Stimulated activated CD4-positive, alpha-beta T cell treated with anti-CD3 and anti-CD28 coated beads, Interleukin-15, amount 100 ng/mL, for 1 hour (primary cell): ENCODE measurements at places on chromosomes 3 and 15.

DNA sequence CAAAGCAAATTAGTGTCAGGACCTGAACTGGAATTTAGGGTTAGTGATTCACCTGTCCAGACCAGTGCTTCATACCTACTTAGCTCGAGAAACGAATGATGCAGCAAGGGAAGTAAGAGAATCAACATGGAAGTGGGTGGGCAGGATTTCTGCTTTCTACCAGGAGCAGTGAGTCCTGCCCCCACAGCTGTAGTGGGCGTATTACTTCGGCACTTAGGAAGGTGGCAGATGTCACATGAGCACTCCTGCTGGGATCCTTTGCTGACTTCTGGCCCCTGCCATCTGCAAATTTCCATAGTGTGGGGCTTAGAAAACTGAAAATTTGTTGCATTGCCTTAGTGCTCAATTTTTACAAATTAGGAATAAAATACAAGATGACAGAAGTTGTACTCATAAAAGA lies 31.2 kb downstream of the RYR3 start:
- no peak for DNase-seq

DNA sequence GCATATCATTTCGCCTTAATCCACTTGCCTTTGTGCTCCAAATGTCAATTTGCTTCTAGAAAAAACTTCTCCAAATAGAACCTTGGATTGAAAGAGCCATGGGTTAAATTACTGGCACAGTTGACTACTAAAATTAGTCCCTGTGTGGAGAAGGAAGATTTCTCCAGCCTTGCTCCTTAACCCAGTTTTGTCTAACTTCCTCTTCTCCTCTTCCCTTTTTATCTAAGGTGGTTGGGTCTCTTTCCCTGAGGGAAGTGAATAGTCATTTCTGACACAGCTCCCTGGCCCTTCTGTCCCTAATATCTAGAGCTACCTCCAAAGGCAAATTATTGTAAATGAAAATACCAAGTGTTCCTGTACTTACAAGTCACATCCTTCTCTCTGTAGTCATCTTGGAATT lies 527.9 kb upstream of the TBL1XR1 start:
- DNase-seq = no peak

DNA sequence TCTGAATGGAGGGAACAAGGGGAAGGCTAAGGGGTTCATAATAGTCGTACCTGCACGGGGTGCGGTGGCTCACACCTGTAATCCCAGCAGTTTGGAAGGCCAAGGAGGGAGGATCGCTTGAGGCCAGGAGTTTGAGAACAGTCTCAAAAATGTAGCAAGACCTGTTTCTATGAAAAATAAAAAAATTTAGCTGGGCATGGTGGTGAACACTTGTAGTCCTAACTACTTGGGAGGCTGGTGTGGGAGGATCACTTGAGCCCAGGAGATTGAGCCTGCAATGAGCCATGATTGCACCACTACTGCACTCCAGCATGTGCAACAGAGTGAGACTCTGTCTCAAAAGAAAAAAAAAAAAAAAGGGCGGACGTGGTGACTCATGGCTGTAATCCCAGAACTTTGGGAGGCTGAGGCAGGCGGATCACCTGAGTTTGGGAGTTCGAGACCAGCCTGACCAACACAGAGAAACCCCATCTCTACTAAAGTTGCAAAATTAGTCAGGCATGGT lies 17.9 kb upstream of the HDAC11 start:
- DNase-seq = no peak

- DNase-seq = no peak
Observed at GRCh38 chr15:56425976-56426375, 39.0 kb downstream of the MNS1 start.

- DNase-seq = no peak
Observed at GRCh38 chr3:49804141-49805041, 1.3 kb downstream of the INKA1 start.

DNA sequence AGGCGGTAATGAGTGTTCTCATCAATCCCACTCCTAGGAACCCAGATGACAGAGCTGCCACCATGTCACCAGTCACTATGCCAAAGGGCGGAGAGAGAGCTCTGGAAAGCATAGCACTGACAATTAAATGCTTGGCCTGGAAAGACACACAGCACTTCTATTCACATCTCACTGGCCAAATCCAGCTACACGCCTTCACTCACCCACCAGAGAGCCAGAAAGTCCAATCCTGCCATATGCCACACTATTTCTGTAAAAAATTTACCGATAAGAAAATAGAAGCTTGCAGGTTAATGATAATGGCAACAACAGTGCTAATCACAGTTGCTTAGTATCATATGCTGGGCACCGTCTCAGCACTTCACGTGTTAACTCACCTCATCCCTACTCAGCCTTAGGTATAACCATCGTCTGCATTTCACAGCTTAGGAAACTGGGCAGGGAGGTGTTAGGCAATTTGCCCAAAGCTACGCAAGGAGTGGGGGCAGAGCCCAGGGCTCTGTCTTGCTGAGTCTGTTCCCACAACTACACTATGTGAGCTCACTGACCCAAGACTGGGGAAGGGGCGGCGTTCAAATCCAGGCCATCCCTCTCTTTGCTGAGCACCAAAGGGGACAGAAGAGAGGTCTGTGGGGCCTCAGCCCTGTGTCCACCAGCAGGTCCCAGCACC lies 16.5 kb downstream of the KLHL25 start:
- no peak for DNase-seq

- DNase-seq = no peak
Observed at GRCh38 chr3:170864525-170865208, 5.3 kb downstream of the RPL22L1 start.

GRCh38 chr3:65939801-65940246 lies 98.9 kb downstream of the MAGI1 start:
- DNase-seq = no peak

GRCh38 chr15:33149919-33150318 lies 44.6 kb downstream of the FMN1 start:
- DNase-seq = no peak

- DNase-seq = no peak
Observed at GRCh38 chr3:39228496-39228895, 36.1 kb upstream of the XIRP1 start.

DNA sequence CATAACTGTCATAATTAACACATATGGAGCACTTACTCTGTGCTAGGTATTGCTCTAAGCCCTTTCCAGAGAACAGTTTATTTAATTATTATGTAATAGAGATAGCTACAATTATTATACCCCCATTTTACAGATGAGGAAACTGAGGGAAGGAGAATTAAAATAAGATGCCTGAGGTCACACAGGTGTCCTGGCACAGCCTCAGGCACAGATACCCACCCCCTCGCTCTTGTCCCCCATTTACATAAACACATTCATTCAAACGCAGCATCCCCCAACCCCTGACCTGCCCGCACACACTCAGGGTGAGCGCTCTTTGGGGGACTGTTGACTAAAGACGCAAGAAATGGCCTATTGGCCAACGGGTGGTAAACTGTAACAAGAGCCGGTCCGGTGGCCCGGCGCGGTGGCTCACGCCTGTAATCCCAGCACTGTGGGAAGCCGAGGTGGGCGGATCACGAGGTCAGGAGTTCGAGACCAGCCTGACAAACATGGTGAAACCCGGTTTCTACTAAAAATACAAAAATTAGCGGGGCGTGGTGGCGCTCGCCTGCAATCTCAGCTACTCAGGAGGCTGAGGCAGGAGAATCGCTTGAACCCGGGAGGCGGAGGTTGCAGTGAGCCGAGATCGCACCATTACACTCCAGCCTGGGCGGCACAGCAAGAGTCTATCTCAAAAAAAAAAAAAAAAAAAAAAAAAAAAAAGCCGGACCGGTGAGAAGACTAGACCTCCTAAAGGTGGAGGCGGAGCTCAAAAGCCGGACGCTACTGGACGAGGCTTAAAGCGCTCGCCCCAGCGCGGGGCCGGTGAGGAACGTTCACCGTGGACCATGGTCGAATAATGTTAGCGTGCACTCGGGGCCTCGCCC lies 1.9 kb upstream of the ISL2 start:
- no peak for DNase-seq

- no peak for DNase-seq
Observed at GRCh38 chr15:94273826-94274225, 42.5 kb downstream of the MCTP2 start.

GRCh38 chr3:184907681-184908649 lies 96.0 kb downstream of the VPS8 start:
- no peak for DNase-seq

DNA sequence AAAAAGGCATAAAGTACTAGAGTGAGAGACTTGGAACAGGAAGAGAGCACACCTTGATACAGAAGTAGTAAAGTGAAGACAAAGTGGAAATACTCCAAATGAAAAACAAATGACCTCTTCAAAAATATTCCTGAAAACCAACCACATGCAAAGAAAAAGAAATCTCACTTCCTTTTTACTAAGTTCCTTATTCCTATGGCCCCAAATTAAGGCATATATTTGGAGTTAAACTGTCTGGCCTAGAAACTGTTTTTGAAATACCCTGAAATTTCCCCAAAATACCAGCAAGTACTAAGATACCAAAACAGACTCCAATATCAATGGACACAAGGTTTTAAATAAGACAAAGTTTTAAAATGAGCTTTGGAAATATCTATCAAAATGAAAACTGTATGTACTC lies 58.2 kb downstream of the ZNF148 start:
- no peak for DNase-seq

GRCh38 chr3:184343200-184343876 lies 5.9 kb downstream of the FAM131A start:
- no peak for DNase-seq

- no peak for DNase-seq
Observed at GRCh38 chr3:4938281-4938982, 40.8 kb upstream of the BHLHE40 start.

DNA sequence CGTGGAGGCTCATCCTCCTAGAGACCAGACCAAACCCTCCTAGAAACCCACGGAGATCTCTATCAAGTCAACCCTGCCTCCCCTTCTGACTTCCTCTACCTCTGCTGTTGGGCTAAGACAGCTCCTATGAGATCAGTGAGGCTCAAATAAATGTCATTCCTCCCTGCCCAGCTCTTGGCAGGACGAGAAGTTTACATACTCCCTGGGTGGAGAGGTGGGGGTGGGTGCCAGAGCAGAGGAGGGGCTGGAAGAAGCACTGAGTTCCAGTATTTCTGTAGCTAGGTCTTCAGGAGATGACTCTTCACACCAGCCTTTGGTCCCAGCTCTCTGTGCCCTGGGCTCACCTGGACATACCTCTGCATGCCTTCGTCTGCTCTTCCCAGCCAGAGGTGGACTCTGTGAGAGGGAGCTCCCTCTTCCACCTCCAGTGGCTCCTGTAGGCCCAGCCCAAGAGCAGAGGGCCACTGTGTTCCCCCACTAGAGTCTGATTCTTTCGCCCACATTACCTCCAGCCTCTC lies 42.4 kb upstream of the TLE3 start:
- no peak for DNase-seq

- DNase-seq = peak; percentile 54
Observed at GRCh38 chr15:28098766-28099554, at the start of gene OCA2. Gene OCA2 (minus strand): TSS chr15:28099315. CDS start chr15:28081874, 17,441 bp downstream.

DNA sequence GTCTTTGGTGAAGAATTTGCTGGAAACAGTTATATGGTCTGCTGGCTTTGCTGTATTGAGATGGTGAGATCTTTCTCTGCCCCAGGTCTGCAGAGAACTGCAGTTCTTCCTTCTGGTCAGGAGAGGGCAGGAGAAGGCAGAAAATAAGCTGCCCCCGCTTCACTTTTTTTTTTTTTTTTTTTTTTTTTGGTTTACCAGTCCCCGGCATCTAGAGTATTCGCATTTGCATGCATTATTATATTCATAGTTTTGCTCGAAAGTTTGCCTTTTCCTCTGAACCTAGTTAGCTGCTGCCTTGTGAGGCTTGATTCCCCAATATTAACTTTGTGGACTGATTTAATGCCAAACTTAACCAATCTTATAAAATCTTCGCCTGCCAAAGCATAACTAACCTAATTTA lies 10.6 kb upstream of the PARL start:
- no peak for DNase-seq

- no peak for DNase-seq
Observed at GRCh38 chr3:189158034-189158433, 13.7 kb upstream of the TPRG1 start.

DNA sequence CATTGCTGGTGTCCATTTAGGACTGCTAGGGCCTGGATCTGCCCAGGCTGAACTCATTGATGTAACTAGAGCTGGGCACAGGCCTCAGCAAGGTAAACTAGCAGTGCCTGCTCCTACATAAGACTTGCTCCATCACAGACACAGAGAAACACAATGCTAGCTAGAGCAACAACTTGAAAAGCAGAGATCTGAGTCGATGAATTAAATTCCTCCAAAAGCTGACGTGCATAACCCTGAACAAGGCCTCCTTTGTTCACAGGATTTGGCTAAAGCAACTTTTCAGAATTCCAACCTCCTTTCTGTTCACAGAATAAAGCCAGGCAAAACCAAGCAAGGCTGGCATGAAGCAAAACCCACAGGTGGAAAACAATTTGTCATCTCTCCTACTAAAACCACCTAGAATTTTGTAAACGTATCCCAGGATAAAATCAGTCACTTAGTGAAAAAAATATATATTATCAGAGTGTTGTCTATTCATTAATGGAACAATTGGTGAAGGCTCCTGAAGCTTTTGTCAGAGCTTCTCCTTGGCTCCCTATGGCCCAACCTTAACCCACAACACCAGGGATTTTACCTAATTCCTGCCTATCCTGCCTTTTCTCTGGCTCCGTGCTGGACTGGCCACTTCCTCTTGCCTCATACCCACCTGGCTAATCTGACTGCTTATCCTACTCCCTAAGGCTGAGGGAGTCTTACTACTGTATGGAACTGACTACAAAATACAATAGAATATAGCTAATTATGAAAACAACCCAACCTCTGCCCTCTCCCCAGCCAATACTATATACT lies 39.9 kb downstream of the PLCH1 start:
- no peak for DNase-seq

DNA sequence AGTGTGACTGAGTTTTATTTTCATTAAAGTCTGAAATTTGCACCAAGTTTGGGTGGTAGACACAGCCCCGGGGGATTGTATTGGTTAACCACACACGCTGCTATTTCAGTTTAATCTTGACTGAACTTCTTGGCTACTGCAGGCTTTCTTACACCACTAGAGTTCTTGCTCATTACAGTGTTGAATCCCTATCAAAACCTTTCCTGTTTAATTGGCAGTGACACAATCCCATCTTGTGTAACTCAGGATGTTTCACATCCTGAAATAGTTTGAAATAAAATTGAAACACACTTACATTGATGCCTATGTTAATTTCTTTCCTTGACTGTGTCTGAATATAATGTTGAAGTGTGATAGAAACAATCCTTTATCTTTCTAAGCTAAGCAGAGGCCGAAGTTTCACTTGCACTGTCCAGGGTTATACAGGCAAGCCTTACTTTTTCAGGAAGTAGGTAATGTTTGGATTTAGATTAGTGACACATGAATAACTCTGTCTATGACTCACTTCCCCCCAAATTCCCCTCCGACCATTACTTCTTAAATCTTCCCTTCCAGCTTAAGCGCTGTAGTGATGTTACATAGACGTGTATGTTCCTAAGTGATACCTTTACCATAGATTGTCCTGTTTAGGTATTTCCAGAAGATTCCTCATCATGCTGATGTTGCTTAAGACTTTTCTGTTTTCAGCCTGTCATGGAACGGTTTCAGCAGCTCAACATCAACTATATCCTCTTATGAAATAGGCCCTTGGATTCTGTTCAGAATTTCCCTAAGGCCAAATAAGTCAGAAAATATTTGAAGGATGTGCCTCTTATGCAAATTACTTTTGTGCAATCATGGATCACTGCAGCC lies 16.8 kb downstream of the ATG7 start:
- DNase-seq = no peak
